ENCODE measurements at places on chromosomes 2 and 18.

- peak; percentile 31 for DNase-seq
These were observed 155.6 kb downstream of the CYP26B1 start for GRCh38 chr2:71992036-71992435.

DNA sequence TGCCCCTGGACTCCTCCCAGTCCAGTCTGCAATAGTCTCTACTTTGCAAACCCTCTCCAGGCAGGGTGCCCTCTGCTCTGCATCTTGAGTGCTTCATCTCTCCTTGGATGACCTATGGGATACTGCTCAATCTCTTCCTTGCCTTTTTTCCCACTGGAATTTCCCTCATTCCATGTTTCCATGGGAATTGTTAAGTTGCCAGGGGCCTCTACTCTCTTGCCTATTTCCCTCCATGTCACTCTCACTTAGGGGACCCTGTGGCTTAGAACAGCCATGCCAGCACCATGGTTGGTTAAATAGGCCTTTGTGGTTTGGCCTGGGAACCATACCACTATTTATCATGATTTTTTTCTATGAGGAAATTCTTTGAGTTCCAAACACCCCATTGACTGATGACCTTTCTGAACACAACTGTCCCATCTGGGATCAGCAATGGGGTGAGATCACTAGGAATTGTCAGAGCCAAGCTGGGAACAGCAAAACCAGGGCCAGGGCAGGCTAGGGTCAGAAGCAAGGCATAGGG lies 91.4 kb upstream of the RBMS1 start:
- DNase-seq = no peak

GRCh38 chr2:171460537-171460936 lies 26.5 kb downstream of the DCAF17 start:
- no peak for DNase-seq

DNA sequence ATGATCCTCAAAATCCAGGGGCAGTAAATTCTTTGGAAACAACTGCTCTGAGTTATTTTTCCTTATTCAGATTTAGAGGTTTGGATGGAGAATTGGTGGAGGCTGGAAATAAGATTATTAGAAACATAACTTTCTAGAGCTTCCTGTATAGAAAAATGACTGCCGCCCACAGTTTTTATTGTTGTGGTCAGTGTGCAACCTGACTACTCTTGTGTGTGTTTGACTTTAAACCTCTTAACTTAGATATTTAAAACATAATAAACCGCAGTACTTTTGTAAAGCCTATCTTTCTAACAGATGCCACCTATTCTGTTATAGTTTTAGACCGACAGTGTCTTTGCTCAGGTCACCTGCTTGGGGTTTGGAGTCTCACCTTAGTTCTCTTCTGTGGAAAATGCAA lies 115.4 kb upstream of the BCL2L11 start:
- no peak for DNase-seq

GRCh38 chr2:172710584-172711047 lies 25.0 kb upstream of the RAPGEF4 start:
- peak; percentile 92 for DNase-seq

Data from epithelial cell of esophagus (primary cell).